ENCODE measurements at places on chromosomes 4 and X.
A peak's percentile ranks its signal among the peaks of the same experiment; 100 is the strongest.

DNA sequence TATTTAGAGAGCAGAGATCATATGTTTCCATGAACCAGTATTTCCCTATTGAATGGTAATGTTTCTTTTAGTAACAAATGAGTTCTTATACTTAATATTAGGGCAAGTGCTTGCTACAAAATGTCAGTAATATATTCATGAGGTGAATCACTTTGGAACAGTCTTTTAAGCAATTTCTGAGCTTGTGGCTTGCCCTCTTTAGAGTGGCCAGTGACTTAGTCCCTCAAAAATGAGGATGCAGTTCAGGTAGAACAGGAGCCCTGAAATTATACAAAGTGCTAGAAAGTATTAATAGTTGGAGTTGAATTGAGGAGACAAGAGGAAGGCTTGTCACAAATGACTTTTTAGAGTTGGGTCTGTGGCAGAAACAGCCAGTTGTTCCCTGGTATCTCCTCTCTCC is 53.4 kb upstream of the PITX2 start:
- H3K4me3 ChIP-seq: no peak overlapping the region
- no peaks in the 10 kb centered on the region for H3K27me3 ChIP-seq
- no peak overlapping the region for H3K27ac ChIP-seq
- no peak for DNase-seq
- no peaks in the 10 kb centered on the region for H3K4me1 ChIP-seq

GRCh38 chr4:36841583-36842326 is 402.8 kb upstream of the NWD2 start:
- no peak for DNase-seq
- H3K27ac ChIP-seq: no peak overlapping the region
- no peaks in the 10 kb centered on the region for H3K36me3 ChIP-seq
- no peak overlapping the region for H3K4me3 ChIP-seq
- no peaks in the 10 kb centered on the region for H3K27me3 ChIP-seq
- H3K4me1 ChIP-seq: no peaks in the 10 kb centered on the region

DNA sequence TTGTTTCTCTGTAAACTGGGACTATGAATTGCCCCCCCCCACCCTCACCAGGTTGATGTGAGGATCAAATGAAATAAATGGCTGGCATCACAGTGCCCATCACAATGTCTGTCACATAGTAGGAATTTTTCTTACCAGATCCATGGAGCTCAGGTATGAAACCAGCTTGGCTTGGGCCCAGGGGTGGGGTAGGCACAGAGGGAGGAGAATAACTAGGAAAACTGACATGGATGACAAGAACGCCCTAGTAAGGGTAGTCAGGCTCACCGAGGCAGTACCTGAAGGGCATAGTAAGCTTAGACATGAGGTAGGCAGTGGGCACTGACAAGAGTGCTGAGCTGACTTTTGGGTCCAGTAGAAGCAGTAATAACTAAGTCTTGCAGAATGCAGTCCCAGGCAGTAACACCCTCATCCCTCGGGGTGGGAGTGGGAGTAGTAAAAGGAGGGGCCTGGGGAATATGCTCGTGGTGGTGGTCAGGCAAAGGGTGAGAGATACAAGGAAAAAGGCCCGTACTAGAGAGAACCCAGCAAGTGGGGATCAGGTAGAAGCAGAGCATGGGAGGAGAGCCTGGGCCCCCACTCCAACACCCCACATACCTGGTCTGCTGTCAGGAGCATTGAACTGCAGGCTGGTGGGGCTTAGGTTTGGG is 155.9 kb upstream of the PJA1 start:
- no peak for DNase-seq
- H3K27me3 ChIP-seq: peaks cover 5% of the 10 kb centered on the region
- H3K4me1 ChIP-seq: no peaks in the 10 kb centered on the region
- no peak overlapping the region for H3K4me3 ChIP-seq
- no peak overlapping the region for H3K27ac ChIP-seq
- H3K36me3 ChIP-seq: no peaks in the 10 kb centered on the region

- DNase-seq: peak; percentile 28
- H3K4me3 ChIP-seq: no peak overlapping the region
- no peaks in the 10 kb centered on the region for H3K27me3 ChIP-seq
- H3K36me3 ChIP-seq: no peaks in the 10 kb centered on the region
- no peaks in the 10 kb centered on the region for H3K4me1 ChIP-seq
These were observed 2.7 kb downstream of the ALAS2 start for GRCh38 chrX:55028040-55028439.

- H3K36me3 ChIP-seq: no peaks in the 10 kb centered on the region
- peaks cover 3% of the 10 kb centered on the region for H3K4me1 ChIP-seq
- no peak overlapping the region for H3K27ac ChIP-seq
- no peak overlapping the region for H3K4me3 ChIP-seq
- H3K27me3 ChIP-seq: no peaks in the 10 kb centered on the region
These were observed 48.7 kb downstream of the STAG2 start for GRCh38 chrX:124010157-124010556.

DNA sequence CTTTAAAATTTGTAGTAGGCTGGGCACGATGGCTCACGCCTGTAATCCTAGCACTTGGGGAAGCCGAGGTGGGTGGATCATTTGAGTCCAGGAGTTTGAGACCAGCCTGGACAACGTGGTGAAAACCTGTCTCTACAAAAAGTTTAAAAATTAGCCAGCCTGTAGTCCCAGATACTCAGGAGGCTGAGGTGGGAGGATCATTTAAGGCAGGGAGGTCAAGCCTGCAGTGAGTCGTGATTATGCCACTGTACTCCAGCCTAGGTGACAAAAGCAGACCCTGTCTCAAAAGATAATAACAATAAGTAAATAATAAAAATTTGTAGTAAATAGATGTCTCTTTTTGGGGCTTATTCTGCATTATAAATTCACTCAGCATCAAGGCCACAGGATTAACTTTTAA is 118.5 kb downstream of the IRF2 start:
- peak overlapping the region; percentile 72 for H3K27ac ChIP-seq
- H3K36me3 ChIP-seq: no peaks in the 10 kb centered on the region
- no peaks in the 10 kb centered on the region for H3K27me3 ChIP-seq
- H3K4me3 ChIP-seq: no peak overlapping the region

DNA sequence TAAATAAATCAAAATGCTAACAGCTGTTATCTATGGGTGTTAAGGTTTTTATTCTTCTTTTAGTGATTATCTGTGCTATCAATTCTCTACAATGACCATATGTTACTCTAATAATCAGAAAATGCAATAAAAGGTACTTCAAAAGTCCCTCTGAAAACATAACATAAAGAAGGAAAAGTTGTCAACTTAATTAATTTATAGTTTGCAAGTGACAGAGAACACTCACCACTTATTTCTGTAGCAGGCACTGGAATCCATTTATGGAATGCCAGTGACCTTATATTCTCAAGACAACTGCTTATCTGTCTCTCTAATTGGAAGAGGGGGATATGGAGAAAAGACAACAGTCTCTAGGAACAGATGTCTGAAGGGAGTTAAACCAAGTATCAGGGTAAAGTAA is 25.6 kb upstream of the PLS3 start:
- H3K27ac ChIP-seq: no peak overlapping the region
- no peaks in the 10 kb centered on the region for H3K36me3 ChIP-seq

DNA sequence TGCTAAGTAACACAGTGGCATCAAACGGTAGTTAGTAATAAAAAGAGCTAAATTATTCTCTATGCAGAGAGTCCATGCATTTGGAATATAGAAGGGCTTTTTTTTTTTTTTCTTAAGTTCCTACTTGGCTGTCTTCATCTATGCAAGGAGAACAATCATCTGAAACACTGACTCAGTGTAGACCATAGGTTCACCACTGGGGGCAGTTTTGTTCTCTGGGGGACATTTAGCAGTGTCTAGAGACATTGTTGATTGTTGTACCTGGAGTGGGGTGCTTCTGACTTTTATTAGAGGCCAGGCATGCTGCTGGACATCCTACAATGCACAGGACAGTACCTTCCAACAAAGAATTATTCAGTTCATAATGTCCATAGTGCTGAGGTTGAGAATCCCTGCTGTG is 41.2 kb downstream of the TMA16 start:
- H3K4me1 ChIP-seq: no peaks in the 10 kb centered on the region
- H3K27me3 ChIP-seq: no peaks in the 10 kb centered on the region
- DNase-seq: no peak
- no peak overlapping the region for H3K4me3 ChIP-seq

DNA sequence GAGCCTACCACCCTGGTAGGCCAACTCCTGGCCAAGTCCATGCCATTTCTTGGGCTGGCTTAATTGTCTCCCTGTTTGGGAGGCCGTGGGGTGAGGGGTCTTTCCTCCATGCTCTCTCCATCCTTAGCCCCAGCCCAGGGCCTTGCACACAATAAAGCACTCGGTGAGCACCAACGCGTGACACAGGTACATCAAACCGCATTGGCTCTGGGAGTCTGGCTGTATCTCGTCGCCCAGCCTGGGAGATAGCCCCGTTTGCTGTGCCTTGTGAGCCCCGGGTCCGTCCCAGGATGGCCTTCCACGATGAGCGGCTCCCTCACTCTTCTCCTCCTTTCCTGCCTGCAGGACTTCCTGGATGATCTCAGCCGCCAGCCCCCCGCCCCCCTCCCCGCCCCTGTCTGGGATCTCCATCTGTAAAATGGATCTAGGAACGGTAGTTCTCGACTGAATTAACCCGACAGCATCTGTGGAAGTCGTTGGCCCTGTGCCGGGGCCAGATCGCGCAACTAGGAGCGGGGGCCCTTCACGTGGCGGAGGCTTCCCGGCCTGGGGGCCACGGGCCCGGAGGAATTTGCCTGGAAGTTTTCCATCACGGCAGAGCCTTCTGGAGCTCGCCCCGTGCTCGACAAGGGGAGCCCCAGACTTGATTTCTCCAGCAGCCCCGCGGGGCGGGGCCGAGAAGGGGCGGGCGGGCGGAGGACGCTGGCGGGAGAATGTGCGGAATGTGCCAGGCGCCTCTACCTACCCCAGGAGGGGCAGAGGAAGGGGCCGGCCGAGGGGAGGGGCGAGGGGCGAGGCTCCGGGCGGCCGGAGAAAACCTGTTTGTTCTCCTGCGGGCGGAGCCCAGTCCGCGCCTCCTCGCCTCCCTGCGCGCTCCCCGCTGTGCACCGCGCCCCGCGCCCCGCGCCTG is at the start of gene ZNF185:
Gene ZNF185 (plus strand): TSS at position 846 of the 910 bp plus-strand sequence. CDS start 16,423 bp downstream, outside the sequence.
- no peak within 1 kb of the TSS for H3K27ac ChIP-seq
- DNase-seq: no peak
- peak within 1 kb of the TSS; percentile 66 for H3K4me3 ChIP-seq
- H3K36me3 ChIP-seq: no peaks in the 10 kb centered on the region

DNA sequence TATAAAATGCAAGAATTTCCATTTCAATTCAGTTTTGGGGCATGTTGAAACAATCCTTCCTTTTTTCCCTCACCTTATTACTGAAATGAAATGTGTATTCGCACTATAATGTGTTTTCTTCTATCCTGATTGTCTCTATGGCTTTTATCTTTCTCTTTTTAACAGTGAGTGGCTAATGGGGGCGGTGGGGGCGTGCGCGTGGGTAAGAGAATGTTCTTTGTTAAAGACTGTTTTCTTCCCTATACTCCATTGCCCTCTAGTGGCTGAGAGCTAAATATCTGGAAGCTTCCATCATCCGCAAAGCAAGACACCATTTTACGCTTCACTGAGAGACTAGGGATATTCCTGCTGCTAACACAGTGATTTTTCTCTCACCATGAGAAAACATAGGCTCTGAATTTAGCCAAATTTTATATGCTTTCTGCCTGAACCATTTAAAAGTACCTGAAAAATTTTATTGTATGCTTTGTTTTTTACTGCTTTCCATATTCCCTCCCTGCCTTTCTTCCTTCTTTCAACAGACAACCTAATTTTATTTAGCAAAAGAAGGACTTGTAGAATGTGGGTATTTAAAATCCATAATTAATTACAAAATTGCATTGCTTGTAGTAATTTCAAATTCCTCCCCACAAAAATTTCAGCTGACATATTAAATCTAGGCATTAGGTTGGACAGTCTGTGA is 194.0 kb downstream of the GASK1B start:
- H3K36me3 ChIP-seq: no peaks in the 10 kb centered on the region
- H3K4me1 ChIP-seq: peaks cover 2% of the 10 kb centered on the region
- no peak overlapping the region for H3K27ac ChIP-seq

DNA sequence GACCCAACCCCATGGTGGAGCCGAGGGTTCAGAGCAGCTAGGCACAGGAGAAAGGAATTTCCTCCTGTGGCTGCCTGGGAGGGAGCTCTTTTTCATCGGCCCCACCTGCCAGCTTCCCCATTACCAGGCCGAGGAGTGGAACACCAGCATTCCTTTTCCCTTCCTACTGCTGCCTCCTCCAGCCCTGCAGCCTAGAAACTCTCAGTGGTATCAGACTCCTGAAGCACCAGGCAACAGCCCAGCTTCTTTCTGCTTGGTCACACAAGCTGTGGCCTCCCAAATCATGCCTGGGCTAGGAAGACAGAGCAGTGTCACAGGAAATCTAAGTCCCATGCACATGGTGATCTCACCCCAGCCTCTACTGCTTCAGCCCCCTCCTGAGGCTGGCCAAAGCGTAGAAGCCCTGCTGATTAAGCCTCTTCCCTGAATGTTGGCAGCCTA is 30.1 kb downstream of the RTL5 start:
- no peak overlapping the region for H3K27ac ChIP-seq
- no peaks in the 10 kb centered on the region for H3K27me3 ChIP-seq
- H3K4me1 ChIP-seq: peaks cover 16% of the 10 kb centered on the region
- DNase-seq: peak; percentile 60

GRCh38 chr4:78018271-78019049 is 38.7 kb upstream of the FRAS1 start:
- no peak for DNase-seq
- H3K4me1 ChIP-seq: no peaks in the 10 kb centered on the region
- no peak overlapping the region for H3K27ac ChIP-seq
- no peak overlapping the region for H3K4me3 ChIP-seq

DNA sequence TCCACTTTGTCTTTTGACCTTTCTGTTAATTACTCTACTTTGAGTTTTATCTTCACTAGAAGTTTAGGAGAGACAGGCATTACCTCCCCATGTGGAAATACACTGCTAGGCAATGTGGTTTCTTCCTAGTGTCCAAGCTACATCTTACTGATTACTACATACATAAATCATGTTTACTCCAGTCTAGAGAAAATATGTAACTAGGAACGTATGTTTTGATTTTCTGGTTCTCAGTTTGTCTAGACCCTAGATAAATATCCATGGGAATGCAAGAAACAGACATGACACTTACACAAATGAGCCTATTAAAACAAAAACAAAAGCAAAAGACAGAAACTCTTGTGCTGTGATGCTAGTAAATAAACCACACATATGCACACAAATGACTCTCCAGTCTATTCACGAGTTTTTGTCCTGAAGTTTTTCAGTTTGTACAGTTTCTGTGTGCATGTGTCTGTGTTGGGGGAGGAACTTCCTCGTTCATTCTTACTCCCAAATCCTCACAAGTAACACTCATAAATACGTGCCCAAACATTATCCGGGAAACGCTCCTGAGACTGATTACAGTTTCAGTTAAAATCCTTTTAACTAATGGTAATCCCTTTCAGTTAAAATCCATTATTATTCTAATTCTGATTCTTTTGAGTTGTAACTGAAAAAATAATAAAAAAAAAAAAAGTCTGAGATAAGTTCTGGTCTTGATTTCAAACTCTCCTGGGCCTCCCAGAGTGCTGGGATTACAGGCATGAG is 283.5 kb upstream of the FTHL17 start:
- no peaks in the 10 kb centered on the region for H3K36me3 ChIP-seq
- H3K4me3 ChIP-seq: no peak overlapping the region
- H3K27me3 ChIP-seq: peaks cover 3% of the 10 kb centered on the region
- no peaks in the 10 kb centered on the region for H3K4me1 ChIP-seq

GRCh38 chr4:2714061-2714770 is 41.9 kb downstream of the TNIP2 start:
- no peaks in the 10 kb centered on the region for H3K27me3 ChIP-seq
- DNase-seq: peak; percentile 83
- H3K4me3 ChIP-seq: peak overlapping the region; percentile 50
- H3K27ac ChIP-seq: peak overlapping the region; percentile 53
- H3K4me1 ChIP-seq: no peaks in the 10 kb centered on the region
- peaks cover 12% of the 10 kb centered on the region for H3K36me3 ChIP-seq

All from common myeloid progenitor, CD34-positive (primary cell).